ENCODE measurements at places on chromosomes 12 and 14.

DNA sequence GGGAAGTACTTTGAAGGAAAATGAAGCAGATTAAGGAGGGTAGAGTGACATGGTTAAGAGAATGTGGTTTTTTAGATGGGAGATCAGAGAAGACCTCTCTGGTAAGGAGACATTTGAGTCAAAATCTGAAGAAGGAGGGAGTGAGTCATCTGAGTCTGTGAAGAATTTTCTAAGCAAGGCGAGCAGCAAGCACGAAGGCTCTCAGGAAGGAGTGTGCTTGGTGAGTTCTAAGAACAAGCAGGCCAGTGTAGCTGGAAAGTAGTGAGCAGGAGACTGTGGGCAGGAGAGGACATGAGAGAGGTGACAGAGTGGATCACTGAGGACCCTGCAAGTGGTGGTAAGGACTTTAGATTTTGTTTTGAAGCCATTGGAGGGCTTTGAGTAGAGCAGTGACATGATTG is 76.3 kb upstream of the FUT8 start:
- DNase-seq = no peak

DNA sequence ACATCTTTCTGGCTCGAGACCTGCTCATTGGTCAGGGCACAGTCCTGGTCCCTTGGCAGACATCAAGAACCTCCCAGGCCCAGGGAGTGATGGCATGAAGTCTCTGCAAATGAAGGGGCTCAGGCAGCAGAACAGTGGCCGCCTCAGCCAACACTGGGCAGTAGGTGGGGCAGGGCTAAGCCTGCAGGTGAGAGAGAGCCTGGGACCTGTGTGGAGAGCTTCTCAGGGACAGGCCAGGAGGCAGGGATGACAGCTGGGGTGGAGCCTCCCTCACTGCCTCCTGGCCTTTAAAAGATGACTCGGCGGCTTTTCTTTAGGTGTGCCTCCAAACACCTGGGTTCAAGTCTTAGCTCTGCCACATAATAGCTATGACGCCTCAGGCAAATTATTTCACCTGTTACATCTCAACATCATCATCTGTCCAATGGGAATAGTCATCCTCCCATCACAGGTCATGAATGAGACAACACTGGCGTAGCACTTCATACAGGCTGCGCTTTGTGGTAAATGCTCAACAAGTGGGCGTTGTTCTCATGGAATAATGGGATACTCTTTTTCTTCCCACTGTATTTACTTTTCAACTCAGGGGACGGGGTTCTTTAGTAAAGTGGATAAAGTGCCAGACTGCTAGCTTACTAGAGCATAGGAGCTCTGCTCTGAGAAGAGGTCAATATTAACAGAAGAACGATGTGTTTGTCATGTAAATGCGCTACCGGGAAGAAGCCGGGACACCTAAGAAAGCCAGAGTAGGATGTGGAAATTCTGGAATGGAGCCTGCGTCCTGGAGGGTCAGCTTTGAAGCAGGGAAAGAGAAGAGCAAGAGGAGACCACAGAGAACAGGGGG is 277.4 kb downstream of the FOXN3 start:
- peak; percentile 45 for DNase-seq

DNA sequence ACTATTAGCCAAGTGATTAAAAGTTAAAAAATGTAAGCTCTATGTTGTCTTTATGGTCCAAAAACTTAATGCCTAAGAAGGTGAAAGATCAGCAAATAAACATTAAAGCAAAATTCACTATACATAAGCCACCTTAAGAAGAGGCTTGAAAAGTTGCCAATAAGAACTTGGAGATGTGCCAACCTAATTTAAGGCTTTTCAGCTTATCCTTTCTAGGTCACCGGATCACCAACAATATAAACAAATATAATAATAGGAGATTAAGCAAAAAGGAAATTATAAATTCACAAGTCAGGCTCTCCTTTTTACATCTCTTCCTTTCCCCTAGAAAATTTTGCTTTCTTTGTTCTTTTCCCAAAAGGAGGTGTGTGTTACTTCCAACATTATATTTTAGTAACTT is 30.9 kb downstream of the SLC2A3 start:
- no peak for DNase-seq

DNA sequence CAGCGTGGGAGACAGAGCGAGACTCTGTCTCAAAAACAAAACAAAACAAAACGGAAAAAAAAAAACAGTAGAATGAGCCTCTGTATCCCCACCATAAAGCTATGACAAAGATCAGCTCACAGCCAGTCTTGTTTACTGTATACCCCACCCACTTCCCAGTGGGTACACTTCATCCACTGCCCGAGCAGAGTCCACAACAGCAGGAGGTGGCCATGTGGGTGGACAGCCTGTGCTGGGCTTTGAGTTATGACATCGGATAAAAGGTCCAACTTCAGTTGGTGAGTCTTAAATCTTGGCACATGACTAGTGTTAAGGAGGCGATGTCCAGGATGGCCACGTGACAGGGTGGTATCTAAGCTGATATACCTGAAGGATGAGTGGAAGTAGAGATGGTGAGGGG is 34.8 kb upstream of the MAPKAPK5 start:
- no peak for DNase-seq

DNA sequence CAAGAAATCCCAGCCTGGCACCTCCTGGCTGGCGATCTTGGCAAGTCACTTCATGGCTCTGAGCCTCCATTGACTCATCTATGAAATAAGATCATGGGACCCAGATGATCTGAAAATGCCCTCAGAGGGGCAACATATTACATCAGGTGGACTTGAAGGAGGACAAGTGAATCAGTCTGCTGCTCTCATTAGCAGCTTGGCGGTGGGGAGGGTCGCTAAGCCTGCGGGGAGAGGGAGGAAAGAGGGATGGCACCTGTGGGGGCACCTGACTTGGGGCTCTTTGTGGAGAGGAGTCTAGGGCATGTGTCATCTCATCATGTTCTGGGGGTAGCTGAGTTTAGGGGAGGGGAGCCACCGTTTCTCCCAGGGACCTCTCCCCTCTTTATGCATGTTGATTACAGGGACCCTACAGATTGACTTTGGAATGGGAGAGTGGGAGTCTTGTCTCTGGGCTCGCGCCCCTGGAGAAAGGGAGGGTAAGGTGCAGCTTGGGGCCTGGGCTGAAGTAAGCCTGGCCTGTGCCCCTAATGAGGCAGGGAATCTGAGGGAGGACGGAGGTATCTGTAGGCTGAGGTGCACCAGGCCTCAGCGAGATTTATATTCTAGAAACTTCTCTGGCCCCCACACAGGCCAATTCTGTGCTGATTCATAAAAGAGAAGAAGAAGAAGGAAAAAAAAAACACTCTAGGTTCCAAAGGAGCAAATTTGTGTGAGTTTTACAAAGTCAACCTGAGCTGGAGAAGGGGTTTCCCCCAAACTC is 29.3 kb upstream of the BATF start:
- DNase-seq = no peak

GRCh38 chr12:104219908-104220404 is 4.4 kb downstream of the TXNRD1 start:
- DNase-seq = peak; percentile 96

DNA sequence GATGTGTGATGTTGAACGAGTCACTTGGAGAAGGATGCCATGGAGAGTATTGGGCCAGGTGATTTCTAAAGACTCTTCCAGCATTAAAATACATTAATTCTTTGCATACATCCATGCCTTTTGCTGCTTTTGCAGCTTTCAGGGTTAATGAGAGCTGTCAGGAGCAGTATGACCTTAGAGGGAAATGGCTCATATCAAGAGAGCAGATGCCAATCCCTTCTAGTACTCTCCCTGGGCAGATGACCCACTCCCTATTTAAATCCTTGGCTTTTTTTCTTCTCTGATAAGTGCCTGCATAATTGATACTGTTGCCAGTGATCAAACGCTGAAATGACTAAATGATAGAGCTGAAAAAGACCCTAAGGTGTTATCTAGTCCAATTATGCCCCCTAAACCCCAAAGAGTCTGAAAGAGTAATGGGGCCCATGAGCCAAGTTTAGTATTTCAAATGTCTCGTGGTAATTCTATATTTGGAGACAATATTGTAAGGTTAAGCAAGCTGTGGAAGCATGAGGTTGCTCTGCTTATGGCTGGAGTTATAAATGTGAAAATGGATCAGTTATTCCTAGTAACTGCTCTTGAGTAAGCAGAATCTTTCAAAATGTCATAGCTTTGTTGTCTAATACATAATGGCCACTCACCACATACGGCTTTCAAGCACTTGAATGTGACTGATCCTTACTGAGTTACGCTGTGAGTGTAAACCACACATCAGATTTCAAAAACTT is 137.3 kb downstream of the ETV6 start:
- DNase-seq = no peak

- peak; percentile 50 for DNase-seq
Measured at GRCh38 chr12:5379749-5380496, 52.0 kb upstream of the NTF3 start.

- DNase-seq = no peak
Measured at GRCh38 chr12:3201339-3202051, 124.3 kb downstream of the TSPAN9 start.

DNA sequence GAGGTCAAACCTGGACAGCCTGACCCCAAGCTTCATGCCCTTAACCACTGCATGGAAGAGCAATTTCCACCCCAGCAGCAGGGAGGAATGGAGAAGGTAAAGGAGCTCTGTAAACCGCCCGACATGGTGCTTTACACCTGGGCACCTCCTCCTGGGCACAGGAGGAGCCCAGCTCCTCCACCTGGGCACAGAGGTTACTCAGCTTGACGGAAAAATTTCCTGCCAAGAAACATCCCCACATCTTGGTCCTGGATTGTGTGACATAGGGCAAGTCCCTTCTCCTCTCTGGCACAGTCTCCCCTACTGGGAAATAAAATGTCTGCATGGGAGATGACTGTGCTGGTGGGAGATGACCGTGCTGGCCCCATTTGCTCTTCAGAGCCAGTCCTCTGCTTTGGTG is 40.8 kb downstream of the TTC7B start:
- no peak for DNase-seq

- DNase-seq = no peak
Measured at GRCh38 chr14:90381999-90382451, 14.8 kb upstream of the CALM1 start.

GRCh38 chr14:102450206-102451063 is 59.1 kb downstream of the ANKRD9 start:
- no peak for DNase-seq

- peak; percentile 36 for DNase-seq
Measured at GRCh38 chr12:57853864-57854556, 7.5 kb upstream of the CTDSP2 start.

- peak; percentile 47 for DNase-seq
Measured at GRCh38 chr12:3087758-3088650, 10.8 kb downstream of the TSPAN9 start.

DNA sequence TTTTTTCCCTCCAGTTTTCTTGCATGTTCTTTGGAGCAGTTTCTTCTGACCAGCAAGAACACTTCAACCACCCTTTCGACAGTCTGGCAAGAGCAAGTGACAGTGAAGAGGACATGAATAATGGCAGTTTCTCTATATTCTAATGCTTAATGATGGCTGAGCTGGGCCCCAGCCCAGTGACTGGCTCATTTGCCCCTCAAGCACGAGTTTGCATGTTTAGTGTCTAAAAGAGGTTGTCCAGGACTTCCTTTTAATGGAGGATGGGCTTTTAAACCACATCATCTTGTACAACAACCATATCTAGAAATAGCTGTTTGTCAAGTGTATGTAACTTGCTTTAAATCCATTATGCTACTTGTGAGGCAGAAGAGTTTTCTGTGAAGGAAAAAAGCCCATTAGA is 28.4 kb downstream of the RAD9B start:
- no peak for DNase-seq

- DNase-seq = no peak
Measured at GRCh38 chr12:113104953-113105510, 30.5 kb downstream of the RASAL1 start.

- no peak for DNase-seq
Measured at GRCh38 chr12:87975879-87976278, 53.3 kb downstream of the C12orf50 start.

DNA sequence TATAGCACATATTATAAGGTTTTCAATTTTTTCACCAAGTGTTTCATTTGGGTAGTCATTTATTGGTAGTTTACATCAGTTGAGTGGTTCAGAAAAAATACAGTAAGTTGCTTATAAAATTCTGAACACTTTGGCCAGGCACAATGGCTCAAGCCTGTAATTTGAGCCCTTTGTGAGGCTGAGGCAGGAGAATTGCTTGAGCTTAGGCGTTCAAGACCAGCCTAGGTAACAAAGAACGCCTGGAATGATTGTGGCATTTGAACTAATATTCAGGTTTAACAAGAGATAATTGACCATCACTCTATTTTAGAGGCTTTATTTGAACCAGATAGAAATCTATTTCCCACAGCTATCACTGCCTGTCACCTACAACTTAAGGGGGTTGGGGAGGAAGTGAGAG is 22.7 kb downstream of the HIF1A start:
- DNase-seq = no peak

GRCh38 chr12:627285-627684 is 36.0 kb downstream of the NINJ2 start:
- no peak for DNase-seq

DNA sequence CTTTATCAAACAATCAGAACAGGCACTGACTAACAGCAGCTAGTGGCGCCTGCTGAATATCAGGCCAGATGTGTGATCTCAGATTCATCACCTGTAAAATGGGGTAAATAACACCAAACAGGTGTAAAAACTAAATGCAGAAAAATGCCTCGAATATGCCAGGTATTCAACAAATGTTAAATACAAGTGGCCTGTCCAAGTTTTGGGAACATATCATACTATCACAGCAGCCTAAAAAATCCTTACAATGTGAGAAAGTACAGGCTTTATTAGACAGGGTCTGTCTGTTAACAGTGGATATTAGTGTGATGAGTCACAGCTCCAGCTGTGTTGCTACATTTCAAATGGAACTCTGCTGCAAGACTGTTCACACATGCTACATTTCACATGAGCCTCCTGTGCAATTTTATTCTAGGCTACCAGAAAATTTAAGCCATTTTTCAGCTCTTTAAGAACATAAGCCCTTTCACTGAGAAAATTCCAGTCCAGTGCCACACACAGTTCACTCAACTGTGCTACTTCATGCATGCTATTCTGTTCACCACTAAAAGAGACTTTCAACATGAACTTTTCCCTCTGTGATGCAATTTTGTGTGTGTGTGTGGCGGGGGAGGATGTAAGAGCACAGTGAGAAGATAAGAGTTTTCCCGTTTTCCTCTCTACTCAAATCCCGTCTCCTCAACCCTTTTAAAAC is 56.7 kb downstream of the MSRB3 start:
- DNase-seq = peak; percentile 78

GRCh38 chr12:33587784-33588712 is 148.4 kb upstream of the SYT10 start:
- DNase-seq = peak; percentile 96

DNA sequence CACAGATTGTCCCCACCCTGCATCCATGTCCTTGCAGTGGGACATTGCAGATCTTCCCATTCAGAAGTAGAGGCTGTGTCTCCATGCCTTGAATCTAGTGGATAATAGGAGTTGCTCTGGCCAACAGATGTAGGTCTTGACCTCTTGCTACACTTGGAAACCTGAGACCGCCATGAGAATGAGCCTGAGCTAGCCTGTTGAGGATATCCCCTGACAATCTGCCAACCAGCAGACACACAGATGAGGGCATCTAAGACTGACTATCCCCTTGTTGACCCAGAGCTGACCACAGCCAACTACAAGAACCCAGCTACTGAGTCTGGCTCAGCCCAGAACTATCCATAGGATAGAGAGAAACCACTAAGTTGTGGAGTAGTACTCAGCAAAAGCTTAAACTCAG is 161.1 kb upstream of the NOS1 start:
- no peak for DNase-seq
